ENCODE measurements at places on chromosomes 7 and 10. TPM values are rescaled to one million over a fixed set of nuclear protein-coding genes. Genes with fewer than 3 reads are reported as not detected.

Gene TMEM139
- polyA plus RNA-seq = not detected

Gene ING3
- 19.7 TPM for polyA plus RNA-seq

Gene CCNY
- 36.4 TPM for polyA plus RNA-seq

Gene SLC18A2
- 0.05 TPM for polyA plus RNA-seq

Gene NAT16
- polyA plus RNA-seq = 4.5 TPM

Gene PRKRIP1
- polyA plus RNA-seq = 114 TPM

Gene FUOM
- polyA plus RNA-seq = not detected

Gene SFTPA2
- polyA plus RNA-seq = not detected

Gene MYO1G
- 0.38 TPM for polyA plus RNA-seq

Gene STOX1
- polyA plus RNA-seq = 1.2 TPM

Gene IGF2BP3
- polyA plus RNA-seq = 29.6 TPM

Gene GOLGA7B
- polyA plus RNA-seq = 30.4 TPM

Gene UBTD1
- polyA plus RNA-seq = 2.8 TPM

Gene SAMD9
- polyA plus RNA-seq = not detected

Gene WDFY4
- not detected for polyA plus RNA-seq

Gene SPDYE9
- polyA plus RNA-seq = 0.48 TPM

Gene TMEM270
- not detected for polyA plus RNA-seq

Gene STN1
- 9.4 TPM for polyA plus RNA-seq

Gene GIMAP1
- polyA plus RNA-seq = not detected

Gene UNC5B
- 2.0 TPM for polyA plus RNA-seq

Gene COL13A1
- polyA plus RNA-seq = 4.9 TPM

Gene SDK1
- polyA plus RNA-seq = 4.2 TPM

Gene HOXA9
- not detected for polyA plus RNA-seq

Gene LIPJ
- 0.15 TPM for polyA plus RNA-seq

Gene GPR37
- polyA plus RNA-seq = 1.4 TPM

Gene SPACDR
- not detected for polyA plus RNA-seq

Gene CCL24
- not detected for polyA plus RNA-seq

Gene EGR2
- 1.7 TPM for polyA plus RNA-seq

Gene GNG11
- 0.16 TPM for polyA plus RNA-seq

Gene IDI2
- 0.24 TPM for polyA plus RNA-seq

Gene DDC
- 42.9 TPM for polyA plus RNA-seq

Gene SPDYE8
- 0.63 TPM for polyA plus RNA-seq

Gene C7orf33
- not detected for polyA plus RNA-seq

Gene SLC26A5
- polyA plus RNA-seq = not detected

Gene CALCR
- 3.6 TPM for polyA plus RNA-seq

Gene PRSS2
- not detected for polyA plus RNA-seq

Gene TLL2
- 0.11 TPM for polyA plus RNA-seq

Gene IKZF1
- polyA plus RNA-seq = 0.24 TPM

Gene AKR1C4
- not detected for polyA plus RNA-seq

Gene GSAP
- polyA plus RNA-seq = 0.48 TPM

Gene TMEM130
- polyA plus RNA-seq = 12.3 TPM

Gene UPF2
- 14.3 TPM for polyA plus RNA-seq

Gene SSMEM1
- polyA plus RNA-seq = not detected

Gene SFMBT2
- 1.3 TPM for polyA plus RNA-seq

Gene CYP3A5
- not detected for polyA plus RNA-seq

Gene MNX1
- polyA plus RNA-seq = not detected

Gene GPC2
- 506 TPM for polyA plus RNA-seq

Gene ACTL6B
- 389 TPM for polyA plus RNA-seq

Gene NPFFR1
- not detected for polyA plus RNA-seq

Gene CISD1
- polyA plus RNA-seq = 86.3 TPM

Gene CACNB2
- polyA plus RNA-seq = 14.3 TPM

Gene FAM180A
- polyA plus RNA-seq = not detected

Gene ZNHIT1
- polyA plus RNA-seq = 176 TPM

Gene OR6V1
- polyA plus RNA-seq = not detected

Gene SPDYE6
- not detected for polyA plus RNA-seq

Gene AMPH
- polyA plus RNA-seq = 34.7 TPM

Gene SPRN
- 1.1 TPM for polyA plus RNA-seq

Gene OR6B1
- not detected for polyA plus RNA-seq

Gene SPDYE5
- polyA plus RNA-seq = 0.26 TPM

Data from neural cell (in vitro differentiated cells).